ENCODE measurements at places on chromosomes 2 and 18.

DNA sequence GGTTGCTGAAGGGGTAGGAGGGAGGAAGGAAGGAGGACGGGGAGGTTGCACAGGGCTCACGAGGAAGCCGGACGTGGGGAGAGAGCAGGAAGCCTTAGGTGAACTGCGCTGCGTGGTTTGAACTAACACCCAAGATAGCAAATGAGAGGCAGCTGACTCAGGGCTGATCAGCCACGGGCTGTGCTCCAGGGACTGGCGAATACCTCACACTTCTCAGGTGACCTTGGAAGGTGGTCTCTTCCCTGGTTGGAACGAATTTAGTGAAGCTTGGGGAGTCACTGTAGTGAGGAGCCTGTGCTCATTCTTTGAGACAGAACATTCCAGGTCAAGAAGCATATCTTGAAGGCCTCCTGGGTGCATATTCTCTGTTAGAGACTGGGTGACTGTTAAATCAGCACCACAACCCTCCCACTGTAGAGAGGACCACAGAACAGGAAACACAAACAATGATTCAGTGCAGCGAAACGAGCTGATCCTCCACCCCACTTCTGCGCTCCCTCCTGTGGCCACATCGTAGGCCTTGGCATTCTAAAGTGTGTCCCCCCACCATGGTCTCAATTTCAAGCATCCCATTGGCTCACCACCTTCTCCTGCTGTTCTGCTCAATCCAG lies 33.8 kb downstream of the TOGARAM2 start:
- peak; percentile 58 for DNase-seq

DNA sequence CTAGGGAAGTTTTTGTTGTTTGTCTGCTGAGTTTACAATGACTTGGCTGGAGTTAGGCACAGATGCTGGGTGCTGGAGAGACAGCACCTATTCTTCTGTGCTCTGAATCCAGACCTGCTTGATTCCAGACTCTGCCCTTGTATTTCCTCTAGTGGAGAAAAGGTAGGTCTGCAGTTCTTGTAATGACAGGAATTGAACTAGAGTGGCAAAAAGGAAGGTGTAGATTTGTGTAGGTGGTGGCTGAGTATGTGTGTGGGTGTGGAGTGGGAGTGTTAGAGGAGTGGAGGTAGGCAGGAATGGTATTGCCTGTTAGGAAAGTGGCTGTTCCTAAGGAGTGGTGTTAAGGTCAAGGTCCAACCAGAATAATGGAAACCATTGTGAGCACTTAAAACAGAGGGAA lies 71.9 kb upstream of the LYPD6 start:
- DNase-seq: no peak

DNA sequence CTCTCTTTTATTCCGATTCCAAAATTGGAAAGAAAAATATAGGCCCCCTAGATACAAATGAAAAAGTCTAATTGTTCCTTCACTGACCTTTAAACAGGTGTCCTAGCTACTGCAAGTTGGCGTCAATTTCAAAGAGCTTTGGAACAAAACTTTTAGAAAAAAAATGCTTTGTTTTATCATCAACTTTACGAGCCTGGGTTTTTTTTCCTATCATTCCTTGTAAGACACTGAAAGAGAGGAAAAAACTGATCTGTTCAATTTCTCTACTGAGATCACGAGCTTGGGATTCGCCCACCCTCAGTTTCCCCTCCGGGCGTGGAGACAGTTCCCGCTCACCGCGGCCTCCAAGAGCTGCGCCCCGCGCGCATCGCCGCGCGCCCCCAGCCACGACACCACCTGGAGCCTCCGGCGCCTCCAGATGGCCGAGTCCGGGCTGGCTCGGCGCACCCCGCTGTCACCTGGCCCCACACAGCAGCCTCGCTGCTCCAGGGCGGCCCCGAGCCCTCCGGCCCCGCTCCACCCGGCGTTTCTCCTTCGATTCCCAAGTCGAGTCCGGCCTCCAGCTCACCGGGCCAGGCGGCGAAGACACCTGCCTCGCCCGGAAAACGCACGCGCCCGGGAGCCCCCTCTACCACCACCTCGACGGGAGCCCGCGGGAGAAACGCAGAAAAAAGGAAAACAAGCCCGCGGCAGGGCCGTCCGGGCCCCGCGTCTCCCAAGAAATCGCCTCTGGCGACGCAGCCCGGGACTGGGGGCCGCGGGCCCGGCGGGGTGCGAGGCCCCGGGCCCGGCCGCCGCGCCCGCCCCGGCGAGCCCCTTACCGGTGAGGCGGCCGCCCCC lies 656 bp downstream of the TBC1D8 start:
- no peak for DNase-seq

DNA sequence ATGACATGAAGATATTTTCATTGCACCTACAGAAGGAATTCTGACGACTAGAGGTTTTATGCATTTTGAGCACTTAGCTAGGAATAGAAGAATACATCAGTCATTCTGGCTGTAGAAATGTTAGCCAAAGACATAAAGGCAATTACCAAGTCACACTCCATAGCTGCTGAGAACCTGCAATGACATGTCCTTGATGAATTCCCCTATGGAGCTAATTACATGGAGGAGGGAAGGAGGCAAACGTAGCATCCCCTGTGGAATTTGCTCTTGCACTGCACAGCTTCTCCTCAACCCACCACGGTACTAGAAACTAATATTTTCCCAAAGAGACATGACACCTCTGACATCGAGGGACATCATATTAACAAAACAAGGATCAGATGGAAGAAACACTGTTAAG lies 174.0 kb upstream of the SESTD1 start:
- DNase-seq: no peak

GRCh38 chr18:42781298-42781815 lies 334.1 kb downstream of the RIT2 start:
- DNase-seq: no peak

GRCh38 chr18:35495536-35496314 lies 2.0 kb downstream of the INO80C start:
- no peak for DNase-seq

GRCh38 chr2:107027205-107027604 lies 141.2 kb upstream of the ST6GAL2 start:
- no peak for DNase-seq
